ENCODE measurements at places on chromosomes 3 and 15.

GRCh38 chr3:115651599-115651998 lies 28.3 kb downstream of the GAP43 start:
- DNase-seq = no peak

DNA sequence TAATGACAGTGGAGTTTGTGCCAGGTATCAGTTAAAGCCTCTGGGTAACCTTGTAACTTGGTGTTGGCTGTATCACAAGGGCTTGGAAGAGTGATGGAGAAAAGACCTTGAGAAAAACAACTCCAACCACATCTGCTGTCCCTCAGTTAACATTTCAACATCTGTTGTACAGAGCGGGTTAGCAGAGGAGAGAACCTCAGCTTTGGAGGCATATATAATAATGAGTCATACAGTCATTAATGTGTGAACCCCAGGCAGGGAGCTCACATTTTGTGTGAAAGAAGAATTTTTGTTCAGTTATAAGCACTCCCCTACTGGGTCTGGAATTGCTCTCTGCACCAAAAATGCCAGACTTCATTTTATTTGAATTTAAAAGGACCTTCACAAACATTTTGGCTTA lies 439.5 kb downstream of the PDCD6IP start:
- DNase-seq = no peak

- no peak for DNase-seq
Measured at GRCh38 chr3:111667621-111668239, 72.6 kb upstream of the ZBED2 start.

GRCh38 chr15:68399096-68400065 lies 32.6 kb downstream of the ITGA11 start:
- DNase-seq = no peak

DNA sequence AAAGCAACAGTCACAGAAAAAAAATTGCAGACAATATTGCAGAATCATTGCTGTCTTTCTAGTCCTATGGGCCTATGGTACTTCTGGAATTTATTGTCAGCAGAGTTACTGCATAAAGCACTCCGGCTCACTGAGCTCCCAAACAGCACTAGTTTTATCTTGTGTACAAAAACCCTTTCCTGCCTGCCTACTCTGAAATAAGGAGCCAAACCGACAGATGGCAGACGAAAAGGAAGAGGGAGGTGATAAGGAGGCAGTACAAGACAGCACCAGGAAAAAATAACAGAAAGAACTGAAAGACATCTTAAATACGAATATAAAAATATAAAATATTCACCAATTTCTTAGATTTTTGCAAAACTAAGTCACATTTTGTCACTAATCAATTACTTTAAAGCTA lies 15.6 kb downstream of the HERC1 start:
- no peak for DNase-seq

DNA sequence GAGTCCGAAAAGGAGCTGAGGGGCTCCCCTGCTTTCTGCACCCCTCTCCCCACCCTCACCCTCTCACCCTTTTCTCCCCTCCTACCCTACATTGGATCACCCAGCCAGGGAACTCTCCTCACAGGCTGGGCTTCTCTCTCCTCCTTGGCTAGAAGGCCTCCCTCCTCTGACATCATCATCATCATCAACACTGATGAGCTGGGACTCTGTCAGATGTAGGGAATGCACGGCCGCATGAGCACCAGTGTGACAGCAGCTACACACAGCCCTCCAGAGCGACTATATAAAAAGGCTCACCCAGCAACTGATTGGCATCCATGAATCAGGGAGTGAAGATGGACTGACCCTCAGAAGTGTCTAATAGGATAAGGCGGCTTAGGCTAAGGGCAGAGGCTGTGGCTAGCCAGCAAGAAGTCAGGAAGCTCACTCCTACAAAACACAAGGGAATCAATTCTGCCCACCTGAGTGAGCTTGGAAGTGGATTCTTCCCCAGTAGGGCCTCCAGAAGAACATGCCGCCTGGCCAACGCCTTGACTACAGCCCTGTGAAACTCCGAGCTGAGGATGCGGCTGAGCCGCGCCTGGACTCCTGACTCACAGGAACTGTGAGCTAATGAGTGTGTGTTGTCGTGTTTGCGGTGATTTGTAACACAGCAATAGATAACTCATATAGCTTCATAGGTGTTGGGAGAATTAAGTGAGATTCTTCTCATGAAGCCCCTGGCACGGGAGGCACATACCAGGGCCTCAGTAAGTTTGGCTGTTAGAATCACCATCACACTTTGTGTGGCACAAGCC lies 147.6 kb downstream of the FAM43A start:
- DNase-seq = no peak

- no peak for DNase-seq
Measured at GRCh38 chr3:105997800-105998526, 129.2 kb upstream of the CBLB start.

DNA sequence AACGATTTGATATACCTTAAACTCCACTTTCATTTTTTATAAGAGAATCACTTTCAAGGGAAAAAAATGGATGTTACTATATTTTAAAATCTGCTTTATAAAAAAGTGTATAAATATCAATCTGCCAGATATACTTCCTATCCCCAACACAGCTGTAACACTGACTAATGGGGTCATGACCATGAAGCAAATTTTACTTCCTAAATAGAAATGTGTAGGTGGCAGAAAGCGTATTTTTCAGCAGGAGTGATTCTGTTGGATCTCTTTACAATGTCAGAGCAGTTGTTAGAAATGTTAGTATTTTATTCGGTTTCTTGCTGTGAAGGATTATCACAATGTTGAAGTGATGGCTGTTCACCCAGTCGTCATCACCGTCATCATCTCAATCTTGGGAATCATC lies 5.5 kb upstream of the C15orf40 start:
- no peak for DNase-seq

- DNase-seq = no peak
Measured at GRCh38 chr15:95451938-95452337, 878.6 kb upstream of the NR2F2 start.

- no peak for DNase-seq
Measured at GRCh38 chr3:166071-166470, 30.5 kb upstream of the CHL1 start.

DNA sequence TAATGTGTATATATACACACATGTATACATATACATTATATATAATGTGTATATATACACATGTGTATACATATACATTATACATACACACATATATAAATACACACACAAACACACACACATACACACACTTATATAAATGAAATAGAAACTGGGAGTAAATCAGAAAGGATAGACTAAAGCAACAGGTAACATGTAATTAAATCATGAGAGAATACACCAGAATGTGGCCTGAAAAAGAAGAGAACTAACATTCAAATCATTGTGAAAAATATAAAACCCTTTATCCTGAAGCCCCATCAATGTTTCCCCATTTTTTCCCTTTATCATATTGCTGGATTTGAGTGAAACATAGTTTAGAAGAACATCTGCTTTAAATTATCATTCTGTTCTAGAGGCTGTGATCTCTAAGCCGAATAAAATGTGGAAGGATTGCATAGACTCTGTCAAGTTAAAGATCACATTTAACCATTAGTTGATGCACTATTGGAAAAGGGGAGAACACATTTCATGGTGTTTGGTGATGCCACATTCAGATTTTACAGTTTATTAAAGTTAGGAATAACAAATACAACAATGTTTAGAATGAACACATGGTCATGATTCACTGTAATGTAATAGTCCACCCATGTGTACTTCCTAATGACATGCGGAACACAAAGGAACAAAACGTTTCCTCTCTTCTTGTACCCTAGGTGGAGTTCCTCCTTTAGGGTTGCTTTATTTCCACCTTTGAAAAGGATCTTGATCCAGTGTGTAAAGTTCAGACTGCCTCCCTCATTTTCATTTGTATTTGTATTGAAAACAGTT lies 12.5 kb upstream of the THRB start:
- no peak for DNase-seq

GRCh38 chr3:86239946-86240345 lies 751.0 kb downstream of the VGLL3 start:
- DNase-seq = no peak

- no peak for DNase-seq
Measured at GRCh38 chr15:66981771-66982170, 83.6 kb upstream of the SMAD3 start.

- DNase-seq = no peak
Measured at GRCh38 chr3:176906046-176906905, 291.0 kb downstream of the TBL1XR1 start.

DNA sequence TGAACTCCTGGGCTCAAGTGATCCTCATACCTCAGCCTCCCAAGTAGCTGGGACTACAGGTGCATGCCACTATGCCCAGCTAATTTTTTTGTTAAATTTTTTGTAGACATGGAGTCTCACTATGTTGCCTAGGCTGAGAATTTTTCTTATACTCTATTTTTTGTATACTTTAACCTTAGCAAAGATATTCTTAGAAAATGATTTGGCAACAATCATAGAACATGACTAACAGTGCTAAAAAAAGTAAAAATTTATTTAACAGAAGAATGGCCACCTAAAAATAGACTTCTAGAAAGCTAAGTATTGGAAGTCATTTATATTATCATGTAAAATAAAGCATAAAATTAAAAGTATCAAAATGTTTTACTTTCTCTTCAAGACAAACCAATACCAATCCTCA lies 322.3 kb downstream of the PLCL2 start:
- DNase-seq = no peak

- DNase-seq = no peak
Measured at GRCh38 chr15:95591270-95591669, 739.2 kb upstream of the NR2F2 start.

GRCh38 chr3:112744825-112745566 lies 101.7 kb downstream of the CD200R1L start:
- DNase-seq = no peak

- no peak for DNase-seq
Measured at GRCh38 chr3:188367678-188368077, 213.7 kb downstream of the LPP start.

- no peak for DNase-seq
Measured at GRCh38 chr3:169365993-169366915, 297.3 kb downstream of the MECOM start.

DNA sequence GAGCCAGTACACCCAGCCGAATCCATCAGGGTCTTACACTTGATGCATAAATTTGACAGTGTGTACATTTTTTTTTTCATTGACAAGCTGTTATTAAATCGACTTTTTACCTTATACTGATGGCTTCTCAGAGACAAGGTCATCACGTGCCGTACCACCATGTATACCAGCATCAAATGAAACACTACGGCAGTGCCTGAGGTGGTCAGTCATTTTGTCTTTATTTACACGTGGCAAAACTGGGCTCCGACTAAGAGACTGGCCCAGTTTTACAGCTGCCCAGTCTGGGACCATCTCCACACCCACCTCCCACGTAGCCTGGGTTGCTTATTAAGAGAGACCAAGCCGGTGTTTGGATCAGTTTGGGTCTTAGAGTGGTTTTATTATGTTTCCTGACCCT lies 57.4 kb downstream of the TMEM266 start:
- no peak for DNase-seq

DNA sequence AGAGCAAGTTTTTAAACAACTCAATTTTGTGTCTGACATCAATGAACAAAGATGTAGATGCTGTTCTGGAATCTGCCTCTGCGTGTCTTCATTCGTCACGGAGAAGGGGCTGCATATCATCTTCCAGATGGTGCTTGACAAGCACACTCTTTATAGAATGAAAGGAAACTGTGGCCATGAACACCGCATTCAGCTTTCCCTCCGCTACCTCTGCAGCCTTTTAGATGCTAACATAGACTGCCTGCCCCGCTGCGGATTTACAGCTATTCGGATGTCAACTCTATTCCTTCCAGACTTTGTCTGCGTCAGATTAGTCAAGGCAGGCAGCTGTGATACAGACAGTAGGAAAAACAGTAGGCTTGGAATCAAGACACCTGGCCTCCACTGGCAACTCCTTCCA lies 232.9 kb downstream of the TJP1 start:
- DNase-seq = no peak

DNA sequence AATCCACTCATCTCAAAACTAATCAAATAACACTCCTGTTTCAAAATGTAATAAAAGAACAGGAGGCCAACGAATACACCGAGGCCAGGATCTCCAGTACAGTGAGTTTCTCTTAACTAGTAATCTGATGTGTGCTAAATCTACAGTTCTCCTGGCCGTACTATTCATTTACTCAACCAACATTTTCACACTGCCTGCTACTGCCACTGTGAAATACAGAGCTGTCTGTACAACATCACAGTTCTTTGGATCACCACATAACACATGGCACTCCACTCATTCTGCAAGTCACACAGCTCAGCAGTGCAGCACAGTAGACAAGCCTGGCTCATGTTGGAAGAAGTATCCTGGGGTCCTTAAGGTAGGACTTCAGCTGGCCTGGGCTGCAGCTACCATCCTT lies 21.9 kb downstream of the RIOX2 start:
- no peak for DNase-seq

GRCh38 chr3:138434276-138434874 lies at the start of gene ESYT3:
ESYT3 (plus strand) TSS chr3:138434616; CDS start chr3:138434799, 183 bp downstream.
- peak; percentile 69 for DNase-seq

GRCh38 chr3:190183121-190183520 lies 62.4 kb upstream of the P3H2 start:
- DNase-seq = no peak

DNA sequence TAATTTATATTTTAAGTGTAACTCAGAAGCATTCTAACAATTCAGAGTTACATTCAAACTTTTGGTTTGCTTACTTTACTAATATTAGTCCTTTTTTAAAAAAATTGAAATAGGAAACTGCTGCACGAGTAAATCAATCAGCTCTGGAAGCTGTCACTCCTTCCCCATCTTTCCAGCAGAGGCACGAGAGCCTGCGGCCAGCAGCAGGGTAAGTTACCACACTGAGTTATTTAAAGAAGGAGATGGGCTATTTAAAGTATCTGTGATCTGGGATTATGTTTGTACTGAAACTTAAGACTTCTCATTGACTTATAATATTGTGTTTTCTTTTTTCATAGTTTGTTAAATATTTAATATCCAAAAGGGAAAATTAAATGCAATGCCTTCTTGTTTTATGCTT lies 29.3 kb downstream of the APPL1 start:
- DNase-seq = no peak

GRCh38 chr3:185527364-185527763 lies 25.0 kb downstream of the LIPH start:
- no peak for DNase-seq

DNA sequence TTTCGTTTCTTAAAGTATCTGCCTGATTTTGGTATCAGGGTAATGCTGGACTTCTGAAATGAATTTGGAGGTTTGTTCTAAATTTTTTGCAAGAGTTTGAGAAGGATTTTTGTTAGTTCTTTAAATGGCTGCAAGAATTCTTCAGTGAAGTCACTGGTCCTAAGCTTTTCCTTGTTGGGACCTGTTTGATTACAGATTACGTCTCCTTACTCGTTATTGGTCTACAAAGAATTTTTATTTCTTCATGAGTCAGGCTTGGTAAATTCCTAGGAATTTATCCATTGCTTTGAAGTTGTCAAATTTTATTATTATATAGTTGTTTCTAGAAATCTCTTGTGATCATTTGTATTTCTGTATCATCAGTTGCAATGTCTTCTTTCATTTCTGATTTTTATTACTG lies 196.0 kb downstream of the DPH6 start:
- DNase-seq = no peak
